Heart right ventricle (tissue), 16 donors: ENCODE measurements at places on chromosomes 1 and 21. TPM values are rescaled to one million over a fixed set of nuclear protein-coding genes. Genes with fewer than 3 reads are reported as not detected.

Gene USH2A
- 3.9 TPM for total RNA-seq

Gene PRAMEF25
- not detected for total RNA-seq

Gene NBPF10
- 0.47 TPM for total RNA-seq

Gene SYDE2
- 16.9 TPM for total RNA-seq

Gene SPATA46
- not detected for total RNA-seq

Gene WARS2
- 8.1 TPM for total RNA-seq

Gene TBX15
- 0.32 TPM for total RNA-seq

Gene CELA3A
- total RNA-seq: not detected

Gene LCE2C
- not detected for total RNA-seq

Gene C1orf50
- 8.8 TPM for total RNA-seq

Gene JAM2
- 34.5 TPM for total RNA-seq

Gene MARCKSL1
- total RNA-seq: 12.9 TPM

Gene GPR37L1
- not detected for total RNA-seq

Gene C1QC
- total RNA-seq: 16.5 TPM

- DNase-seq: no peak
These were observed 48.6 kb downstream of the BACH1 start for GRCh38 chr21:29347274-29347681.

- no peak for DNase-seq
These were observed 34.5 kb downstream of the LRRC38 start for GRCh38 chr1:13479171-13479856.

DNA sequence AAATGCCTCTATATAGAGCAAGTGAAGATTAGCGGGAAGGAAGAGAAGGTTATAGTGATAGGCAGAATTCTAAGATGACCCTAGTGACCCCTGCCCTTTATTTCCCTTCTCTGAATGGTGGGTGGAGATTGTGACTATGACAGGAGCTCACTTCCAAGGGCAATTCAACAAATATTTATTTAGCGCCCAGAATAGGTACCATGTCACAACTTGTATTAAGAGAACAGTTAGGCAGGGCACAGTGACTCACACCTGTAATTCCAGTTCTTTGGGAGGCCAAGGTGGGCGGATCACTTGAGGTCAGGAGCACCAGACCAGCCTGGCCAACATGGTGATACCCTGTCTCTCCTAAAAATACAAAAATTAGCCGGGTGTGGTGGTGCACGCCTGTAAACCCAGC lies 236.0 kb upstream of the POGK start:
- no peak for DNase-seq

GRCh38 chr1:236837115-236837514 lies 42.0 kb downstream of the MTR start:
- no peak for DNase-seq

- peak; percentile 93 for DNase-seq
These were observed 746 bp upstream of the LAMC1 start for GRCh38 chr1:183022202-183023145.

DNA sequence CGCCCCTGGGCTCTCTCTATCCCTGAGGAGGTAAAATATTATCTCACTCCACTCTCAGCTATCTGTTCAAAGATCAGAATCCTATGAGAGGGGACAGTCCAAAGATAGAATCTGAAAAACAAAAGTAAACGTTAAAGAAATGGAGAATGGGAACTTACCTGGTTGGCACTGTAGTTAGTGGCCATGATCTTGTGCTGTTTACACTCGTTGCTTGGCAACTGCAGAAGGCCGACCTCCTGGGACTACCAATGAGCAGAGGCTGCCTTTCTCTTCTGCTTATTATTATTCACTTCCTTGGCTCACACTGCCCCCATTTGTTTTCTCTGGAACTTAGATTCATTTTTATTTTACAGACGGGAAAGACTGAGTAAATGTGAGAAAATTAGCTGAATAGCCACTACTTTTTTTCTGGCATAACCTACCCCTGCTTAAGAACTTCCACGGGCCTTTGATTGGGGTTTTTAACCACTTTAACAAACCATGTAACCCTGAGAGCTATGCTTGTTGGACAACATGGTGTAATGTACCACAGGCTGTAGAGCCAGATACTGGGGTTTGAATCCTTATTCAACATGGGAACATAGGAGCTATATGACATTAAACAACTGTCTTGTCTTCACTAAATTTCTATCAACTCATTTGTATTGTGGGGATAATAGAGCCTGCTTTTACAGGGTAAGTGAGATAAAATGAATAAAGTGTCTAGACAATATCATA lies at the start of gene CFAP126:
CFAP126 (minus strand) TSS at position 193 of the 717 bp plus-strand sequence; CDS start at position 185, 8 bp downstream.
- DNase-seq: peak; percentile 79

DNA sequence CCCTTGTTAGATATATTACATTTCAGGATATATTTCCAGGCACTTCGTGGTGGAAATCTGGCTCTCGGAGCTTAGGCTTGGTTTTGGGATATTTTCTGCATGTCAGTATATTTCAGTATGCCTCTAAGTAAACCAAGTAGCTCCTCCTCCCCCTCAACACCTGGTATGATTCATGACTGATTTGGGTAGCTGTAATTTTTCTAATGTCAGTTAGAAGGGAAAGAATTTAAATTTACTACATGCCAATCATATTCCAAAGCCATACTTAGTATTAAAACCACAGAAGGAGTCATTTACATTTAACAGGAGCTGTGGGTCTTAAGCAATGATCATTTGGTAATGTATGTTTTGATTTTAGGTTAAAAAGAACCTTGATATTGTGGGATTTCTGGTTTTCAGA lies 40.6 kb downstream of the ST6GALNAC3 start:
- DNase-seq: no peak

DNA sequence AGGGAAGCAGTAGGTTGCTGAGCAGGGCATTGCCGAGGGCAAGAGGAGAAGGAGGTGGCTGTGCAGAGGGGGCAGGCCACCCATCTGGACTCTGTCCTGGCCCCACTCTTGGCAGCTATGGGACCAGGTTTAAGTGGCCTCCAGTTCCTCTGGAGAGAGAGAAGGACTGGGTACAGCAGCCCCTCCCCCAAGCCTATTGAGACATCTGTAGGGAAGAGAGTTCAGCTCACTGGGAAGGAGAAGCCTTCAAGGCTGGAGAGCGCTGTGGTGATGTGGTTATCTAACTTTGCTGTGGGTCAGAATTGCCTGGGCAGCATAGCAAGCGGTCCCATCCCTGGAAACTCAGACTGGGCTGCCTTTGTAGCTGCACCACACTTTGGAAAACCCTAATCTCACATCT lies 93.9 kb downstream of the KCNJ15 start:
- no peak for DNase-seq

- peak; percentile 23 for DNase-seq
These were observed 23.4 kb upstream of the TSPAN2 start for GRCh38 chr1:115112496-115113375.

- no peak for DNase-seq
These were observed 76.4 kb downstream of the GDAP2 start for GRCh38 chr1:117852853-117853553.

- peak; percentile 50 for DNase-seq
These were observed 27.9 kb downstream of the HIVEP3 start for GRCh38 chr1:41890825-41891198.

- no peak for DNase-seq
These were observed 147.9 kb downstream of the PTGER3 start for GRCh38 chr1:70899735-70900134.

GRCh38 chr1:52752484-52752826 lies 26.2 kb downstream of the ZYG11B start:
- DNase-seq: no peak

GRCh38 chr1:228515200-228515834 lies 28.1 kb downstream of the RNF187 start:
- DNase-seq: no peak

DNA sequence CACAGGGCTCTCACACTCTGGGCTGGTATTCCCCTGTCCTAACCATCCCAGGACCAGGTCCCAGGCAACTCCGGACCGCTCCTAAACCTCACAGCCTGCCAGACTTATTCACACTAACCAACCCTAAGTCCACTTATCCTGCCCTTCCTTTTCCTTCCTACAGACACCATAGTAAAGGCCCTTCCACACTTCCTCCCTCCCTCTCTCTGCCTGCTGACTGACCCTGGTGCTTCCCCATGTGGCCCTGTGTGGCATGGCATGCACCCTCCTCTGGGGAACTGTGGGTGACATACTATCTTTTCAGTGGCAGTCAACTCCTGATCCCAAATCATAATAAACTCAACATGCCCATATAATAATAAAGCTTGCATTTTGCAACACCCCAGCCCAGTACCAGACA lies 155.1 kb upstream of the DNAH14 start:
- no peak for DNase-seq

GRCh38 chr1:26287033-26287711 lies 7.3 kb downstream of the SH3BGRL3 start:
- DNase-seq: peak; percentile 60

- DNase-seq: no peak
These were observed 10.3 kb downstream of the KDF1 start for GRCh38 chr1:26949926-26950319.

DNA sequence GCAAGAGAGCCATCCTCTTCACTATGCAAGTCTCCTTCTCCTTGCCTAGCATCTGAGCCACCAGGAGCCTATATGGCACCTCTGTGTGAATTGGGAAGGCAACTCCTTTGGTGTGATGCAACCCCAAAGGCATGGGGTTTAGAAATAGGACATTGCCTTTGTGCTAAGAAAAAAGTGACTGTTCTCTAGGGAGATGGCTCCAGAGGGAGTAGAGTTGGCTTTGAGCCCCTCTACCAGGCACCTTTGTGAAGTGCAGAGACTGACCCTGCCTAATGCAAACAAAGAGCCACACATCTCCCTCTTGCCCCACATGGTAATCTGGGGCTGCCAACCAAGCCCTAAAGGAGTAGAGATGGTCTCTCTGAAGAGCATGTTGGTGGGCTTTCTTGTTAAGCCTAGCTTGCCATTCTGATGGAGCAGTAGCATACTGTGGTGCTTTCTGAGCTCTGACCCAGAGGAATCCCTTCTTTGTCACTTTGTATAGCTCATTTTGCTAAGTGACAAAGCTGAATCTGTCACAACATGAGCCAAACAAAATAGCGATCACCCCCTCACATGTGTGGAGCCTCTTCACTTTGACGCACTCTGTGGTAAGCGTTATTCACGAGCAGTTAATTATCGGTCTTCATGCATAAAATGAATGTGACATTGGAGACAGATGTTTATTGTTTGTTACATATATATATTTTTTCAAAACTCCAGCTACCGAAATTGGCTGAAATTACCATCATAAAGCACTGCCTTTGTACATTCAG lies 74.4 kb downstream of the RWDD3 start:
- no peak for DNase-seq

- no peak for DNase-seq
These were observed 33.2 kb upstream of the PKN2 start for GRCh38 chr1:88650676-88651418.

- DNase-seq: no peak
These were observed 3.0 kb upstream of the PGM1 start for GRCh38 chr1:63590166-63590560.

- DNase-seq: no peak
These were observed 85.7 kb upstream of the RALGPS2 start for GRCh38 chr1:178639326-178639725.

- DNase-seq: no peak
These were observed 23.2 kb upstream of the PCBP3 start for GRCh38 chr21:45620201-45620923.

DNA sequence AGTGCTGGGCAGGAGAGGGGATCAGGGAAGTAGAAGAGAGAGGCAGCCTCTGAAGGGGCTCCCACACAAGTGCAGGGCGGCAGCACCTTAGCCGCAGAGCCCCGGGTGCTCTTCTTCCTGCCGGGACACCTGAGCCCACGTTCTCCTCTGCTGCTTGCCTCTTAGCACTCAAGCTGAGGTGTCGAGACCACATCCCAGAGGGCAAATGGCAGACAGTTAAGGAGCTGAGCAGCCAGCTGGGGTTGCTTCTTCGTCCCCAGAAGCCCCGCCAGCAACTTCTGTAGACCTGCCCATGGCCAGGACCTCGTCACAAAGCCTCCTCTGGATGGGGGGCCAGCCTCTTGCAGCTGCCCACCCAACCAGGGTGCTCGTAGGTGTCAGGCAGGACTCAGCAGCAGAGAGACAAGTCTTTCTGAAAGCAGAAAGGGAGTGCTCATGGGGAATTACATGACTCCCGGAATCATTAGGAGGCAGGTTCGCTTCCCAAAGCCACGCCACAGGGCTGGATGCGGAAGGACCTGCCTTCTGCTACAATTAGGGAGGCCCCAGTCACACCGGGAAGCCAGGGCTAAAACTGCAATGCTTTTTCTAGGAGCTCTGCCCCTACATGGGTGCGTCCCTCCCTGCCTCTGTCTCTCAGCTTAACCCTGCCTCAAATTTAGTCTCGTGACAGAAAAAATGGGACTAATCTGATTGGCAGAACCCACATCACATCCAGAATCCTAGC lies 141.4 kb upstream of the RAB4A start:
- DNase-seq: no peak

DNA sequence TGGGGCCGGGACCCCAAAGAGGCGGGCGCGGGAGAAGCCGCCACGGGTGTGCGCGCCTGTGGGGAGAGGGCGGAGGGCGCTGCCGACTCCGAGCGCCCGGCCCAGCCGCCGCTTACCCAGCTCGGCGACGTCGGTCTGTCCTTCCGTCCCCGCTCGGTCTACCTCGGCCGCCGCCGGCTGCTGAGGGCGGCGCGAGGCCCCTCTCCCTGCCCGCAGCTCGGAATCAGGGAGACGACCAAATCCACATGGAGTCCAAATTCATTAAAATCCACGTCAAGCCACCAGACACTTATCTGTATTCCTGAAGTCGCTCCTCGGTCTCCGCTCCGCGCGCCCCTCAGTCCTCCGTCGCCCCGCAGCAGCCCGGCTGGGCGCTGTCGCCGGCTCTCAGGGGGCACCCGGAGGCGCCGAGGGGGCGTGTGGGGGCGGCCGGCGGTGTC lies 637 bp downstream of the PLXNA2 start:
- peak; percentile 29 for DNase-seq

DNA sequence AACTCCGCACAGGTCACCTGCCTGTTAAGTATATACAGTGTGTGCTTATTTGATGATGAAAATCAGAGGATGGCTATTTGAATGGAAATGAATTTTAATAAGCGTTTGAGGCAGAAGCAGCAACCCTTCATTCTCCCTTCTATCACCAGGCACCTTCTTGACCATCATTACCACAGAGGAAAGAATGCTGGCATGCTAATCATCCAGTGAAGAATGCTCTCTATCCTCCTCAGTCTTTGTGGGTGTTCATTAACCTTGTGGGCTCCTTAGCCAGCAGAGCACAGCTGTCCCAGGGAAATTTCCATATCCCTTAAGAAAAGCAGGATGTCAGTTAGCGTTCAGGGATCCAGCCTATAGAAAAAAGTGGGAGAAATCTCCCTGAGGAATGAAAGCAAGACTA lies 428.0 kb upstream of the CAMK1G start:
- no peak for DNase-seq

- DNase-seq: peak; percentile 59
These were observed 488 bp downstream of the SLC35D1 start for GRCh38 chr1:67053535-67053784.

DNA sequence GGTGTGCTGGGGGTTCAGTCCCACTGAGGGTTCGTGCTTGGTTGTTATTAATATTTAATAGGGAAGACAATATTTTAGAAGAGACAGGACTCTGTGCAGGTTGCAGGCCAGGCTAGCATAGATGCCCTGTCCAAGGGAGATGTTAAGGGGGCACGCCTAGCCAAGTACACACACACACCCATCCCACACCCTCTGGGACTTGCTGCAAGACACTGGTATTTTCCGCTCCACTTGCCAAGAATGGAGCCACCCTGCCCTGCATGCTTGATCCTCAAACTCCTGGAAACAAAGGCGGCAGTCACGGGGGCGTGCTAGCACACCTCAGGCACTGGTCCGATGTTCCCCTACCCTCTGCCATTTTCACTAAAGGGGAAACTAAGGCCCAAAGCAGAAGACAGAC lies 99.1 kb downstream of the MRPL37 start:
- peak; percentile 37 for DNase-seq

- no peak for DNase-seq
These were observed 358.9 kb downstream of the RPS6KC1 start for GRCh38 chr1:213409971-213410370.

GRCh38 chr1:53153752-53154151 lies 11.3 kb upstream of the SLC1A7 start:
- DNase-seq: no peak
